ENCODE measurements at places on chromosomes 3 and 15.

DNA sequence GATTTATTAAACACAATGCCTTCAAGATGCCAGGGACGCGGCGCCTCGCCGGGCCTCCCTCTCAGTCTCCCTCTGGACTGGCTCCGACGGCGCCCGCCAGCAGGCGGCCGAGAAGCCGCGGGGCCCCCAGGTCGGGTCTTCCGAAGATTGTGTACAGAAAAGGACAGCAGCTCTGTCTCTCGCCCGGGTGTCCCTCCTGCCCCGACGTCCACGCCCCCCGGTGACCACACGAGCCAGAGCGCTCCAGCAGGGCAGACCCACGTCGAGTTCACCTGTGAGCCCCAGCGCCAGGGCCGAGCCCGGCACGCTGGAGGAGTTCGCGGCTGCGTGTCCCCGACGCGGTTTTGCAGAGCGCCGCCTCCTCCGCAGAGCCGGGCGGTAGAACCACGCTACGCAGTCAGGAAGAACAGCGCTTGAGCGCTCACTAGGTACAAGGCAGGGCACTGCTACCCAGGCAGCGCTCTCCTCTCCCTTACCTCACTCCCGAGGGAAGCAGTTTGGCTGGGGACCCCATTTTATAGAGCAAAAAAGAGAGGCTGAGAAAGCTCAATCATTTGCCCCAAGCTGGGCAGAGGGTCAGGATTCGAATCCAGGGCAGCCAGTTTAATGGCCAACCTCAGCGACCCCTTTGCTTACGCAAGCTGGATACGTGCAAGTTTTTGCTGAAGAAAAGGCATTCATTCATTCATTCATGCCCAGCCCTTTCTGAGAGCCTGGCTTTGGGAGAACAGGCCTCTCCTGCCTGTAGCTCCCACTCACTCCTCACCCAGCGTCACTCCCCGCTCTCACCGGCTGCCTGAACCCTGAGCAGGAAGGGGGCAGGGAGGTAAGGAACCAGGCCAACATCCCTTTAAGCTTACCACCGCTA lies 3.0 kb upstream of the TLE3 start:
- DNase-seq, result no peak

- no peak for DNase-seq
These were observed 22.8 kb downstream of the GPR15 start for GRCh38 chr3:98554580-98554979.

DNA sequence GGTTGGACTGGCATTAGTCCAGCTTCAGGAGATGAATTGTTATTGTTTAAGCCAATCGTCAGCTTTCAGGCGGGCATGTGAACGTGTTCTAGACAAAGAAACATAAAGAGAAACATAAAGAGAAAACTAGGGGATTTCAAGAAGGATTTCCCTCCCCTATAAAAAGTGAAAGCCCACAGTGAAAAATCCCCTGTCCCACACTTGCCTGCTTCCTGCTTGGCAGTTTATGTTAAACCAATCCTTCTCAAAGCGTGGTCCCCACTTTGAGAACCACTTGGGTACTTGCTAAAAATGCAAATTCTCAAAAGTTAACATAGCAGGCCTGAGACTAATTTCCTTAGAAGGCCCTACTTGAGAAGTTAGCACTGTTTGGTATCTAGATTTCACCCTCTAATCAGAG lies 293.0 kb upstream of the SOX14 start:
- no peak for DNase-seq

DNA sequence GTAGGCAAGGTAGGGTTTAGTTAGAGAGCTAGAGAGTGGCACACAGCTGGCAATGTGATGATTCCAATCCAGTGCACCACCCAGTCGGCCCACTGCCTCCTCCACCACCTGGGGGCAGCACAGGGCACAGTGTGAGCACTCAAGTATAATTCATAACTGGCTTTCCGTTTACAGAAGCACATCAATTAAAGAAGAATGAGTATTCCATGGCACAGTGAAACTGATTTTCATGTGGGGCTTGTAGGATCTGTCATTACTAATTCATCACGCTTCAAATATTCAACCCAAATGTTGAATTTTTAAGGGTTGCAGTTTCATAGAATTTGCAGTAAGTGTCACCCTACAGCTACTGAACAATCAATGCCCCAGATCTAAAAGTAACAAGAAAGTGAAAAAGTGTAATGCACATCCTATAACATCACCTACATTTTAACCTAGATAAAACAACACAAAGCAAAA lies 149.9 kb downstream of the IGSF11 start:
- no peak for DNase-seq

DNA sequence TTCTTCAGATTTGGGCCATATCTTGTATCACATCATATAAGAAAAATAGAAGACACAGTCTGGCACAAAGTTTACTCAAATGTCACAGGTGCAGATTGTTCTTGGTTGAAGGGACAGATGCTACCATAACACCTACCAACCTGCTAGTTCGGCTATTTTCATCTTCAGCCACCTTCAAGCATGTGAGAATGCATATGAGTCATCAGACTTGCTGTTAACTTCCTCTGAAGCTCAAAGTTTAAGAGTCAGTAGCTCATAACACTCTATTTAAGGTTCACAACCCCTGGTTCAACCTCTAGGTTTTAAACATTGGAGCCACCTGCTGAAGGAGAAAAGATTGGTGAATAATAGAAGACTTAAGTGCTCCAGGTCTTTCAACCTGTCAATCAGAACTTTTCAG lies 522.8 kb downstream of the NLGN1 start:
- DNase-seq, result no peak

DNA sequence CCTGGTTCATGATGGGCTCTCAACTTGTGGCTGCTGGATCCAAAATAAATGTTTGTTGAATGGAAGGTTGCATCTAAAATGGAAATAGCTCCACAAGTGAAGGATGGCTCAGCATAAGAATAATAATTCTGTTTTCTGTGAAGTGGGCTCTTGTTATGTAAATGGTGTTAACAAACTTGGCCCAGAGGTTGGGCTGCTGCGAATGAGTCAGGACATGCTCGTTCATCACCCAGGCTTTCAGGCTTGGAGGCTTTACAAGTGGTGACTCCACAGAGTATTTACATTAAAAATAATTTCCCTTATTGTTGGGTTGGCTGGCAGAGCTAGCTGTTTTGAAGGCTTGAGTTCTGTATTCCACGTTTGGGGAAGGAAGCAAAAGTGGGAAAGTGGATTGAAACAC lies 60.5 kb downstream of the ITGB5 start:
- no peak for DNase-seq

DNA sequence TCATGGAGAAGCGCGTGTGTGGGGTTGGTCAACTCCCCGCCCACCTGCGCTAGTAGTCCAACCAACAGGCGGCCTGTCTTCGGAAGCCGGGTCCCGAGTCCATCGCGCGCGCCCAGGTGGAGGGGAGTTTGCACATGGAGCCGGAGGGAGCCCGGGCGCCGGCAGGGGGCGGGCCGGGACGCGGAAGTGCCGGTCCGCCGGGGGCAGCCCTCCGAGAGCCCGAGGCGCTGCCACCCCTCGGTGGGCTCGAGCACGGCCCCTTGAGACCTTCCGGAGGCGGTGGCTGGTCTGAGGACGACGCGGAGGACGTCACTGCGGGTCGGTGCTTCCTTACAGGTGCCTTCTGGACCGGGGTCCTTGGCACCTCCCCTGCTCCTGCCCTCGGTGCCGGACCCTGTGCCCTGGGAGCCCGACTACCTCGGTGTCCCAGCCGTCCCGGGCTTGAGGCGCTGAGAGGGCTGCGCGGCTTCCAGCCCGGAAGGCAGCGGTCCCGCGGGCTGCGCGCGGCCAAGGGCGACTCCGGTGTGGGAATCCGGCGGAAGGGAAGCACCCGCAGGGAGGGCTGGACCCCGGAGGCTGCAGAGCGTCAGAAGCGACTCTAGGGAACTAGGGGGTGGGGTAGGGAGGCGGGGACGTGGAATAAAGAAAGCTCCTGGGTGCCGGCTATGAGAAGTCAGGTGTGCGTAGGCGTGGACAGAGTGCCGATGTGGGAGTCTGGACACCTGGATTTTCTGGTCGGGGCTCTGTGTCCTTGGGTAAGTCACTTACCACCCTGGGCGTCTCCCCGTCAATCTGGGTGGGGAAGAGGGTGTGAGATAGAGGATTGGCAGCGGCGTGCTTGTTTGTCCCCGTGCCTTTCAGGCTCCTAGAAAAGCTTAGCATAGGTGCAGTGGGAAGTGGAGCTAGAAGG lies 212.3 kb downstream of the FGF12 start:
- peak; percentile 63 for DNase-seq

DNA sequence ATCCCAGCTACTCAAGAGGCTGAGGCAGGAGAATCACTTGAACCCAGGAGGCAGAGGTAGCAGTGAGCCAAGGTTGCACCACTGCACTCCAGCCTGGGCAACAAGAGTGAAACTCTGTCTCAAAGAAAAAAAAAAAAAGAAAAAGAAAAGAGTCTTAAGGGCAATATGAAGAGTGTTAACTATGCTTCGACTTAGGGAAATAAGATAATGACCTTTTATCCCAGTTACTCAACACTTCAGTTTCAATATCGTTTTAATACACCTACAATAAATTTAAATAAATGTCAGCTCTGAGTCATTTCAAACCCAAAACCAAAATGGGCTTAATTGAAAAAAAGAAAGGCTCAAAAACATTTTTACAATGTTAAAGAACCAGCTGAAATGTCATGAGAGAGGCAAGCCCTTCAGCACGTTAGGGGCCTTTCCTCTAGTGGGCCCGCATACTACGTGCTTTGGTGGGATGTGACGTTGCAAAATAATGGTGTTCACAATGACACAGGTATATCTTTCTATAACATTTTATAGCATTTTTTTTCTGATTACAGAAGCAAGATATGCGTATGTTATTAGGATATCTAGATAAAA lies 15.3 kb downstream of the FYCO1 start:
- no peak for DNase-seq

GRCh38 chr3:61748288-61748687 lies 186.9 kb downstream of the PTPRG start:
- DNase-seq, result no peak

DNA sequence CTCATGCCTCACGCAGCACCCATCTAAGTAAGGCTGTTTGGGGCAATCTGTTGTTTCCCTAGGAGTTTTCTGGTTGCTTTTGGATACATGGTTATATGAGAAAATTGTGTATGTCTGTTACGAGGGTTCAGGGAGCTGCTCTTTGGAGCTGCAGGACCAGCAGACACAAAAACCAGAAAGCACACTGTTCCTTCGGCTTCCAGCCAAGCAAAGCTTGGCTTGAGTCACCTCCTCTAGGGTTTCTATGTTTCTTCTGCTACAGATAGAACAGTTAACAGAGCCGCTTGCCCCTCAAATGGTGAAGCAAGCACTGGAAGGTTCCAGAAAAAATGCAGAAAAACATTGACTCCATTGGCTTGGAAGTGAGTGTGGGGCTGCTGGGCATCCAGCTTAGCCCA lies 49.2 kb upstream of the CTDSPL start:
- DNase-seq, result no peak

GRCh38 chr15:70717237-70717793 lies 46.0 kb downstream of the UACA start:
- no peak for DNase-seq

DNA sequence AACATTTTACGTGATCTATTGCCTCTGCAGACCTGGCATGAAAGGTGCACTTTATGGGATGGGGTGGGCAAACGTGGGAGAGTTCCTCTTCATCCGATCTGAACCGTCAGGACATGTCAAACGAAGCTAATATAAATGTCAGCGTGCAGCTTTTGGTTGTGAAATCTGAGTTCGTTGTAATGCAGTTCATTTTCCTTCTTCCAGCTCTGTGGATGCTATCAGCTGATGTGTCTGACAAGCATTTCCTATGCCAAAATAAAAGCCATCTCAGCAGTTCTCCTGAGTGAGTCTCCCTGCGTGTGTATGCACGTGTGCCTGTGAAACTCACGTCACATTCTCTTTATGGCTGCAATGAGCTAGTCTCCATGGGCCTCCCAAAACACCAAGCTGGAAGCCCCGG lies 512.3 kb downstream of the MCTP2 start:
- DNase-seq, result no peak

GRCh38 chr3:20043396-20043795 lies 3.1 kb downstream of the KAT2B start:
- no peak for DNase-seq

- DNase-seq, result no peak
These were observed 6.1 kb upstream of the SLC25A38 start for GRCh38 chr3:39376959-39377634.

DNA sequence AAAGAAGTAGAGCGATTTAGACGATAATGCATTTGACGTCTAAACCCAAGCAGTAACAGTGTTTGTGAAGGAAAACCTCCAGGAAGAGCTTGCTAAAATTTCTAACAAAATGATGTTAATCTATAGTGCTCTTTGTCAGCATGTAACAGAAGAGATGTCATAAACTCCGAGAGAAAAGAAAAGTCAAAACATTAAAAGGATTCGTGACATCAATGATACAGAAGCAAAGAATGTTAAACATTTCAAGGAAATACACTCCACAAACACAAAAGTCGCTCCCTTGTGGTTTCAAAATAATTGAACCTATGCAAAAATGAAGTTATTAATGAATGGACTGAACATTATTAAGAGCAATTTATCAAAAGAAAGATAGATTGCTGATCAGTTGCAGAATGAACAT lies 27.9 kb downstream of the AADAC start:
- DNase-seq, result no peak

DNA sequence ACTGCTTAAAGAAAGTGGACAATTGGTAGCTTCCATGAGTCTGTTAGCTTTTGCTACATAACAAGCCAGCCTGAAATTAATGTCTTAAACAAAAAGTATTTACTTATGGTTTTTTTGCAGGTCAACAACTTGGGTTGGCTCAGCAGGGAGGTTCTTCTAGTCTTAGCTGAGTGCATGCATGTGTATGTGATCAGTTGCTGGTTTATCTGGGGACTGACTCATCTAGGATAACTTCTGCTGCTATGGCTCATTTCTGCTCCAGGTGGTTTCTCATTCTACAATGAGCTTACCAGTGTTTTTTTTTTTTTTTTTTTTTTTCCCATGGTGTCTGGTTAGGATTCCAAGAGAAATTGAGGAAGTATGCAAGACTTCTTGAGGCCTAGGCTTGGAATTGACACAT lies 244.7 kb downstream of the NSUN3 start:
- DNase-seq, result no peak

GRCh38 chr15:70437882-70438451 lies 325.4 kb downstream of the UACA start:
- peak; percentile 62 for DNase-seq

DNA sequence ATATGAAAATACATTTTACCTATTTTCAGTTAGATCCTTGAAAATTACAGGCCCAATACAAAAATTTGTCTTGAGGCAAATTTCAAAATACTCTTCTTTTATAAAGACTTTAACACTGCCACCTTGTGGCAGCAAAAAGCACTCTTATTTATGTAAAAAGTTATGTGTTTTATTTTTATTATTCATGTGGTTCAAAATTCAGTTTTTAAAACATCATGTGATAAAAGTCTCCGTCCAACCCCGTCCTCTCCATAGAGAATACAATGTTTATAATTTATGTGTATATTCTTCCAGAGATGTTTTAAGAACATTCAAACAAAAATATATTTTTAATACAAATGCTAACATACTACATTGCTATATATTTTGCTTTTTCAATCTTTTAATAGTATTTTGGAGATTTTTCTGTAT lies 36.9 kb upstream of the TRIM59 start:
- DNase-seq, result no peak

DNA sequence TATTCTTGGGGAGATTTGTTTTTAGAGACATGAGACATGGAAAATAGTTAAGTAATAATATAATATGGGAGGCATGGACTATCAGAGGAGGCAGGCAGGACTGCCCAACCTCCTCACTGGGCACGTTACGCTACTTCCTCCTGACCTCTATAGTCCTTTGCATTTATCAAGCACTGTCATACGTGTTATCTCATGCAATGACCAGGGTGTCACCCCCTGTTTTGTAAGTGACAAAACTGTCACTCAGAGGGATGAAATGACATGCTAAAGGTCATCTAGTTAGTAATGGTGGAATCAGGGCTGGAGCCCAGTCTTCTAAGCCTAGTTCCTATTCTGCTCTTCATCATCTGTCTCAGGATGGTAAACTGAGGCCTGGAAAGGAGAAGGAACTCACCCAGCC lies 66.7 kb downstream of the ST6GAL1 start:
- no peak for DNase-seq
